ENCODE measurements at places on chromosomes 11 and 22. TPM values are rescaled to one million over a fixed set of nuclear protein-coding genes. Genes with fewer than 3 reads are reported as not detected.

The PGM2L1 gene
- 0.75 TPM for total RNA-seq

The SLC2A11 gene
- total RNA-seq = 1.6 TPM

GRCh38 chr22:39994041-39994565 is 651 bp upstream of the FAM83F start:
- DNase-seq = peak; percentile 62

- DNase-seq = no peak
Measured at GRCh38 chr11:69637198-69637940, 3.6 kb upstream of the CCND1 start.

GRCh38 chr11:100676901-100677300 is 10.2 kb upstream of the ARHGAP42 start:
- no peak for DNase-seq

GRCh38 chr11:102177974-102178631 is 67.9 kb downstream of the YAP1 start:
- no peak for DNase-seq

DNA sequence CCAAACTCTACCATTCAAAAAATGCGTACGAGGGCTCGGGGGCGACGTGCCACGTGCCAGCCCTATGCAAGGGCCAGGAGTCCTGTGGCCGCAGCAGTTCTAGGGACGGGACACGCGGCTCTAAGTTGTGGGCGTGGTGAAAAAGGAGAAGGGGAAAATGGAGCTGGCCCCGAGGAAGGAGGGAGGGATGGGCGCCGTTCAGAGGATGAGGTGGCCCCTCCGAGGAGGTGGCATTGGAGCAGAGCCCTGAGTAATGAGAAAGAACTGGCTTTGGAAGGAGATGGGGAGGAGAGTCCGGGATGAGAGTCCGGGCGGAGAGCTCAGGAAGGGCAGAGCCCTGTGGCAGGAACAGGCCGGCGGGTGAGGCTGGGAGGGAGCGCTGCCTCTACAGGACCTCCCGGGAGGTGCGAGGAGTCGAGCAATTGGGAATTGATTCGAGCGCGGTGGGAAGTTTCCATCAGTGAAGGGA is 21.0 kb downstream of the OTUB1 start:
- DNase-seq = peak; percentile 40

DNA sequence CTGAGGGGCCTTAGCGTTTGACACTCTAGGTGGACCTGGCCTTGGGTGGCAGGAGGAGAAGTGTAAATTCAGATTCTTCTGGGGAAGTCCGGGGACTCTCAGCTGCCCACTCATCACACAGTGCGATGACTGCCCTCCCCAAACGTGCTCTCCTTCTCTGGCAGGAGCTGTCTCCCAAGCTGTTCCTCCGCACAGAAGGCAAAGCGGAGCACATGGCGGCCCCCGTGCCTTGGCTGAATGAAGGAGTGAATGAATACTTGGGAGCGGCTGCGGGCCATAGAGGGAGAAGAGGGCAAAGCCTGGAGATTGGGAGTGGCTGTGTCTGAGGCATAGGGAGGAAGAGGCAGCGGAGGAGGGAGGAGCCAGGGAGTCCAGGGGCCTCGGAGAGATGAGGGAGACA is 6.9 kb upstream of the NAA40 start:
- DNase-seq = no peak

GRCh38 chr11:122893131-122893530 is 10.6 kb downstream of the JHY start:
- DNase-seq = no peak

- no peak for DNase-seq
Measured at GRCh38 chr22:23065495-23066122, 4.7 kb upstream of the GNAZ start.

Data from K562 (cell line).